CMK (cell line): ENCODE measurements at places on chromosomes 11 and 22.

GRCh38 chr11:32448232-32448631, 12.9 kb upstream of the WT1 start:
- no peak for DNase-seq

- no peak for DNase-seq
Measured at GRCh38 chr11:69603111-69603836, 37.7 kb upstream of the CCND1 start.

- DNase-seq = no peak
Measured at GRCh38 chr11:87397011-87397865, 359.5 kb downstream of the TMEM135 start.

GRCh38 chr11:15473954-15474837, 359.5 kb downstream of the INSC start:
- no peak for DNase-seq

DNA sequence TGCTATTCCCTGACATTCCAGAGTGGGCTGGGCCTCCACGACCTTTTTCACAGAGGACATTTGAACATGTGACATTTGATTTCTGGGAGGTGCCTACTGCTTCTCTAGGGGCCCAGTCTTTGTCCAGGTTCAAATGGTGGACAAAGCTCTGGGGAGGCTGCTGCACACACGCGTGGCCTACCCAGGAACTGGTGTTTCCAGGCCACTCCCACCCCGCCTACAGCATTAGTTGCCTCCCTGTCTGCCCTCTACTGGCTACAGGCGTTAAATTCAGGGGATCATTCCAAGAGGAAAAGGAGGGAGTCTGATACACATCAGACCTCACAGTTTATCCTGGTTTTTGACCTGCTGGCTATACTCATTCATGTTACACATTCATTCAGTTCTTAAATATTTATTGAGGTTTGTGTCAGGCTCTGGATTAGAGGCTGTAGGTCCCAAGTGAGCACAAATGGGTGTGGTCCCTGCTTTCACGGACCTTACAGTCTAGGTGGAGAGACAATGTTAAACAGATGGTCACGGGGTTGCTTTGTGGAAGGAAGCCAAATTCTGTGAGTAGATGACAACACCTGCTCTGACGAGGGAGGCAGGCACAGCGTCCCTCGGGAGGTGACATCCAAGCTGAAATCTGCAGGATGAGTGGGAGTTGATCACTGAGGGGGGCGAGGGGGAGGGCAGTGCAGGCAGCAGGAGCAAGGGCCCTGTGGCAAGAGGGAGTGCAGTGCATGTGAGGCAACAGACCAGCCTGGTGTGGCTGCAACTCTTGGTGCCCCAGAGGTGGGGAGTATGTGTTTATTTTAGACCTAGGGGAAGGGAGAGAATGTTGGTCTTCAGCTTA, 11.8 kb downstream of the TUB start:
- DNase-seq = peak; percentile 53

- no peak for DNase-seq
Measured at GRCh38 chr22:46063846-46064227, 86.5 kb upstream of the PPARA start.

DNA sequence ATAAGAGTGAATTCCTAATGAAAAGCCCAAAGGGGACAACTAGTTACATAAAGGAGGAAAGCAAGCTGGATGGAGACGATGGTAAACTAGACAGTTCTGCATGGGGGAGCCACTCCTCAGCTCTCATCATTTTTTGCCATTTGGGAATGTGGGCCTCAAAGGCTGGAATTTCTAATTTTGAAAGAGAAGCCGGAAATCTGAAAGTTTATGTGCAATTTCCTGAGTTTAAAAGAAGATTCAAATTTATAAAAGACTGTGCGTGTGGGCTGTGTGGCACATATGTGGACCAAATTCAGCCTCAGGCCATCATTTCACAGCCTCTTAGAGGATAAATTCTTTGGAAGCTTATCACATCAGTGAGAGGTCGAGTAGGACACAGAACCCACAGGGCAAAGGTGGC, 18.3 kb upstream of the CRY2 start:
- no peak for DNase-seq

- no peak for DNase-seq
Measured at GRCh38 chr22:46147471-46148267, 2.7 kb upstream of the PPARA start.

DNA sequence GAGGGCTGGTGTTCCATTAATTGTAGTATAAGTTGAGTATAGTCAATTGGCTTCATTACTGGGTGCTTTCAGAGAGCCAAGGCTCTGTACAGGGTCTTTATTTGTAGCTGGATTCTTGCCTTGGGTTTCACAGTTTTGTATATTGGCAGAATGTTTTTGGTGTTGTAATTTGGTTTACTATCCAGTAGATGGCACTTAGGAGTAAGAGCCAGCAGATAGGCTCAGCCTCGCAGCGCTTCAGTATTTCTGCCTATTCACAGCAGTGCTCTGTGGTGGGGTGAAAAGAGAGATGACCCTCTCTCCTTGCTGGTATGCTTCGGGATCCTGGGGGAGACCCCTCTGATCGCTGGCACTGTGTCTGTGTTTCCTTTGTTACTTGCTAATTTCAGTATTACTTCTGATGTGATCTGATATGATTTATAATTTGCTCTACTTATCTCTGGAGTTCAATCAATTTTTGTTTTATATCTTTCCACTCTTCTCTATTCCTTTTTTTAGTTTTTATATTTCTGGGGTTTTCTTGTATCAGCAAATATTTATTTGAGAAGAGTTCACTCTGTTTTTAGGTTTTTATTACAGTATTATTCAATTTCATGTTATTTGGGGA, 52.2 kb downstream of the ANO5 start:
- no peak for DNase-seq

DNA sequence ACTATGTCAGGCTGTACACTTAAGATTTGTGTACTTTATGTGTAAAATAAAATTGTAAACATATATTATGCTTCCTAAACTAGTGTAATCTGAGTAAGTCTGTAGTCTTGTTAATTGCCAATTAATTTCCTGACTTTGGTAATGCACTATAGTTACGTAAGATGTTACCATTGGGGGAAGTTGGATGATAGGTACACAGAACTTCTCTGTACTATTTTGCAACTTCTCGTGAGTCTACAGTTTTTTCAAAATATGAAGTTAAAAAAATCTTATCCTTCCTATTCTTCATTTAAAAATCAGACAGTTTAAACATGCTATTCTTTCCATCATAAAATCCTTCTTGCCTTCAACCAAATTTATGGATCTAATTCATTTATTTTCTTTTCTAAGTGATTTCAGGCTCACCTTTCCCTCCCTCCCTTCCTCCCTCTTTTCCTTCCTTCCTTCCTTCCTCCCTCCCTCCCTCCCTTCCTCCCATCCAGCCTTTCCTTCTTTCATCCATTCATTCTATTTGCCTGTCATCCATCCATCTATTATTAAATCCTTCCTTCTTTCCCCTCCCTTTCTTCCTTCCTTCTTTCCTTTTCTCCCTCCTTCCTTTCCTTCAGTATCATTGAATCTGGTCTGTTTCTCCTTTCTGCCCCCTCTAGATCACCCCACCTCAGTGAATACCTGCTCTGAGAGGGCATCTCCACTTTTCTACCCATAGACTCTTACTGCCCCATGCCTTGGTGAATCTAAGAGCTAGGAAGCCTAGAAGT, 22.1 kb upstream of the ASCC2 start:
- DNase-seq = no peak

GRCh38 chr11:353179-353873, 16.0 kb upstream of the B4GALNT4 start:
- no peak for DNase-seq

DNA sequence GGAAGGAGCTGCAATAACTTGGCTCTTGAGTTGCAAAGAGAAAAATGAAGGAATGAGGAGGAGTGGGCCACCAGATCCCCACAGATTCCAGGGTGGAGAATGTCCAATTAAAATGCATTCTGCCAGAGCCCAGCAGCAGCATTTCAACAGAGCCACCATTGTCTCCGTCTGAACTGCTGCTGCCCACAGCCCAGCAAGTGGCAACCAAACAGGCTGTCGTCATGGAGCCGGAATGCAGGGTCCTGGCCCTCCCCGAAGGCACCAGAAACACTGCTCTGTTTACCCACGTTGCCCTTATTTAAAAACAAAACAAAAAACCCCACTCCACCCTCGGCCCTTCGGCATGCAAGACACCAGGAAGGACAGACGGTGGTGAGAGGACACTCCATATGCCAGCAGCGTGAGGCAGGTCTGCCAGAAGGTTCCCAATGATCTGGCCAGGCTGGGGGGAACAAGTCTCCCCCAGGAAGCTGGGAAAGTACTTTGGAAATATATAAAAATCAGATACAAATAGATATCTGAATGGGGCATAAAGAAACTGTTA, 32.5 kb downstream of the PLEKHA7 start:
- DNase-seq = no peak
